ENCODE measurements at places on chromosomes 1 and 21. TPM values are rescaled to one million over a fixed set of nuclear protein-coding genes. Genes with fewer than 3 reads are reported as not detected.

Gene CLCA4
- not detected for total RNA-seq

Gene TOR1AIP2
- total RNA-seq: 89.5 TPM

GRCh38 chr21:31576428-31576827, 83.1 kb upstream of the SOD1 start:
- no peaks in the 10 kb centered on the region for H3K4me1 ChIP-seq
- DNase-seq: no peak
- no peak overlapping the region for H3K27ac ChIP-seq

Gene OR4F16
- not detected for total RNA-seq
